CD4-positive, alpha-beta T cell treated with Interleukin-21 for 1 hour (primary cell): ENCODE measurements at places on chromosomes 2 and 18.
A peak's percentile ranks its signal among the peaks of the same experiment; 100 is the strongest.

GRCh38 chr2:191070276-191070675 lies 56.3 kb upstream of the STAT1 start:
- no peak for DNase-seq

DNA sequence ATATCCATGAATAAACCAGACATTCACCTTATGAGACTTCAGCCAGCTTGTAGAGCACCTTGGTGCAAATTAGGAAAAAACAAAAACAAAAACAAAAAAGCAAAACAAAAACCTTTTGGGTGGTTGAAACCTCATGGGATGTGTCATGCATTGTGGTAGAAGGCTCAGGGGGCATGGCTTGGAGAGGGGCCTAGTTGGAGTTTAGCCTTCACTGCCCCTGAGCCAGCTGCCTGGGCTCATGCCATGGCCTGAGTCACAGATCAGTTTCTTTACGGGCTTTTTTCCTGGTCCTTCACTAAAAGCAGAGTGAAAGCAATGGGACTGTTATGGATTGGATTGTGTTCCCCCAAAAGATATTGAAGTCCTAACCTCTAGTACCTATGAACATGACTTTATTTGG lies 22.0 kb upstream of the DAPL1 start:
- DNase-seq = no peak

GRCh38 chr2:168757223-168757622 lies 45.2 kb upstream of the NOSTRIN start:
- no peak for DNase-seq

DNA sequence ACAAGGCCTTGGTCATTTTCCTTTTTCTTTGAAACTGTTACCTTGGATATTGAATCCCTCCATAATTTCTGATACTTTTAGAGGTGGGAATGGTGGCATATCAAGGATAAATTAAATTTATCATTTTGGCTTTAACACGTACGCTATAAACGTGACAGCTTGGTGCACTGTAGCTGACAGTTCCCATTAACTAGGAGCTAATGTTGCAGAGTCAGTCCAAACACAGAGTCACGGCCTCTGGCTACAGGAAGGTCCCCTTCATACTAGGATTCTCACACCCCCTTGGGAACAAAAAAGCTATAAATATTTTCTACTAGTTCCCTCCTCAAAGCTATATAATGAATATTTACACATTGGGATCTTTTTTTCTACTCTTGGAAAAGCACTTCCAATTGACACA lies 17.7 kb upstream of the ERBB4 start:
- no peak for DNase-seq

- peak; percentile 85 for DNase-seq
These were observed 14.1 kb upstream of the CHRNA1 start for GRCh38 chr2:174778085-174778981.

DNA sequence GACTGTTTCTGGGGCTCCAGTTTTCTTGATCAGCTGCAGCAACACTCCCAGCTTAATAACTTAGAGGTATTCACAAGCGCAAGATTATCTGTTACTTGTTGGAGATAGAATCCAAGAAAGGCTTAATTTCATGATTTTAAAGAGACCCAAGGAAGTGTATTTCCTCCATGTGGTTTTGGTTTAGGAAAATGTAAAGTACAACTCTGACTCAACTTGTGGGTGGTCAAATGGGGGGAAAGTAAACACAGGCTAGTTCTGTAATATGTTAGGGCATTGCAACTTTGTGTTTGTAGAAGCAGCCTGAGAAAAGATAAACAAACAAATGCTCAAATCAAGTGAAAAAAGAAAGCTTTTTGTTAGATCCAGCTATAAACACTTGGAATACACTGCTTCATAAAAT lies 90.1 kb upstream of the COL3A1 start:
- DNase-seq = no peak
